ENCODE measurements at places on chromosomes 13 and 19.

- DNase-seq = no peak
Measured at GRCh38 chr19:55305491-55305890, 19.6 kb downstream of the TMEM150B start.

GRCh38 chr19:40159744-40160143 lies 31.5 kb upstream of the MAP3K10 start:
- no peak for DNase-seq

- no peak for DNase-seq
Measured at GRCh38 chr19:49182848-49183375, 25.3 kb downstream of the TRPM4 start.

- peak; percentile 17 for DNase-seq
Measured at GRCh38 chr19:33282036-33282671, 20.2 kb downstream of the CEBPA start.

GRCh38 chr13:23384111-23384510 lies 49.4 kb downstream of the SACS start:
- DNase-seq = no peak

Data from astrocyte of the spinal cord (primary cell).